ENCODE measurements at places on chromosomes 2 and 18.

DNA sequence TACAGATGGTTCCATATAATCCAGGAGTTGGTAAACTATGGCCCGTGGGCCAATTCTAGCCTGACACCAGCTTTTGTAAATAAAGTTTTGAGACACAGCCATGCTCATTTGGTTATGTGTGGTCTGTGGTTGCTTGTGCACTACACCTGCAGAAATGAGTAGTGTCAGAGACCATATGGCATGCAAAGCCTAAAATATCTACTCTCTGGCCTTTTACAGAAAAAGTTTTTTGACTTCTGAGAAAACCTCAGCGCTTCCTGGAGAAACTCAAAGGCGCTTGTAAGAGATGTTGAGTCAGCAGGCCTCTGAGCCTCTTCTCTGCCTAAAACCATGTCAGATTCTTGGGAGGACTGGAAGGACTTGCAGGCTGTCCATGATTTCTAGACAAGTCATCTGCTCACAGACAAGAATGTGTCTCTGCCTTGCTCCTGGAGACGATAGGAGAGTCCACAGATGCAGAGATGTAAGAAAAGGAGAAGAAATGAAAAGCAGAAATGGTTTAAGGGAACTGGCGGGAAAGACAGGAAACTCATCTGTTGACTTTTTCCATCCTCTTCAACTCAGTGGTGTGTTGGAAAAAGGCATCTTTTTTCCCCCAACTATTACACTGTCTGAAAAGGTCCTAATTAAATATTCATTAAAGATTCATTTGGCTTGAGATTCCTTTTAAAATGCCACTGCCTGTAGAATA is 5.2 kb downstream of the TTC39C start:
- DNase-seq, result no peak

GRCh38 chr2:100214265-100214971 is 72.0 kb upstream of the AFF3 start:
- DNase-seq, result no peak

DNA sequence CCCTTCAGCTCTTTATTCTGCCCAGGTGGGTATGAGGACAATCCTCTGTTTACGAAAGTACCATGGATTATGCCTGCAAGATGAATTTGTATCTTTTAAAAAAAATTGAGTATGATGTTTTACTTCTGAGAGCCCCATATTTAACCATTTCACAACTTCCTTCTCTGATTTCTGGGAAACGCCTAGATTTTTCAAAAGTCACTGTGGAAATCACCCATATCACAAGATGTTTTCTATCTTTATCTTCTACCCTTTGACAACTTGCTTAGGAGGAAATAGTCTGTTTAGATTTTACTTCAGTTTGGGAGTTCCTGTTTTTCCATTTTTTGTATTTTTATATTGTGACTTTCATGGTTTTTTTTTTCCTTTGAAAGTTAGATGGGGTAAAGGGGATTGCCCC is 53.0 kb downstream of the ICOS start:
- no peak for DNase-seq

GRCh38 chr2:5140347-5140746 is 551.8 kb upstream of the SOX11 start:
- DNase-seq, result no peak

DNA sequence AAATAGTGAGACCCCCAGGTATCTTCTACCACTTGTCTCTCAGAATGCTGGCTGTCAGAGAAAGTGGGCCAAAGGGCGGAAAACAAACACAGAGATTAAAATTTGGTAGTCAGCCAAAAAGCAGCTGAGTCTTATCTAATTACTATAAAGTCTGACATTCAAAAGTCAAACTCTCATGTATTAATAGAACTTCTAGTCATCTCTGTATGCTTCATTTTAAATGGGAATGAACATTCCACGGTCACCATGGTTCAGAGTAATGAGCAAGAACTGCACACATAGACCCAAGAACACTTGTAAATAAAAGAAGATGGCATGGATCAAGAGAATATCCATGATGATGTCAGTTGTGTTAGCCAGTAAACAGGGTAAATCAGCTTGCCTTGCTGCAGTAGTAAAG is 1267.0 kb upstream of the CHAC2 start:
- DNase-seq, result no peak

GRCh38 chr2:130874512-130874911 is 37.8 kb downstream of the ARHGEF4 start:
- no peak for DNase-seq

DNA sequence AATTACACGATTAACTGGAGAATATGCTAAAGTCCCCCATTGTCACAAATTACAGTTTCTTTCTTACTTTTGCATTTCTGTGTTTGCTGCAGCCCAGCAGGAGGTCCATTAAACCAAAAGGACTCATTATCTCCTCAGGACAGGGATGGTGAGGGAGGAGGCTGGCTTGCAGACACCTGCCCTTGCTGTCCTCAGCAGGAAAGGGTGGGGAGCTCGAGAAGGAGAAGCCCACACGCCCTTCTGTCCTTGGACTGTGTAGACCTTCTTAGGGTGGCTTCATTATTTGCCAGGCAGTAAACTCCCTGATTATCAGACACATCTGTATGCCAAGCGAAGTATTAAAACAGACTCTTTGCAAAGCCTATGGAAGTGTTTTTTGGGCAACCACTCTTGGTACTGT is 196.0 kb downstream of the LDLRAD4 start:
- no peak for DNase-seq

DNA sequence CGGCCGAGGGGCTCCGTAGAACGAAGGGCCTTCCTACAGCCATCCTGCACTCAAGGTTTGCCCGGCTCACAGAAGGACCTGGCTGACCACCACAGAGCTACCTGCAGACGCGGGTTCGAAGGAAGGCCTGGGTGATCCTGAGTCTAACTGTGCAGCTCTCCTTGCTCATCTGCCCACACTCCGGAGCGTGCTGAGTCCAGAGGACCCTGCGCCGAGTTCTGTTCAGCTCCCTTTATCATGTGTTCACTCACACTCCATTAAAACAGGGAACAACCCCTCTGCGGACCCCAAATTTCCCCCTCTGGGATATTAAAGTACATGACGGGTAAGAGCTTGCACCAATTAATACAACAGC is 138.3 kb downstream of the PXDN start:
- DNase-seq, result no peak

DNA sequence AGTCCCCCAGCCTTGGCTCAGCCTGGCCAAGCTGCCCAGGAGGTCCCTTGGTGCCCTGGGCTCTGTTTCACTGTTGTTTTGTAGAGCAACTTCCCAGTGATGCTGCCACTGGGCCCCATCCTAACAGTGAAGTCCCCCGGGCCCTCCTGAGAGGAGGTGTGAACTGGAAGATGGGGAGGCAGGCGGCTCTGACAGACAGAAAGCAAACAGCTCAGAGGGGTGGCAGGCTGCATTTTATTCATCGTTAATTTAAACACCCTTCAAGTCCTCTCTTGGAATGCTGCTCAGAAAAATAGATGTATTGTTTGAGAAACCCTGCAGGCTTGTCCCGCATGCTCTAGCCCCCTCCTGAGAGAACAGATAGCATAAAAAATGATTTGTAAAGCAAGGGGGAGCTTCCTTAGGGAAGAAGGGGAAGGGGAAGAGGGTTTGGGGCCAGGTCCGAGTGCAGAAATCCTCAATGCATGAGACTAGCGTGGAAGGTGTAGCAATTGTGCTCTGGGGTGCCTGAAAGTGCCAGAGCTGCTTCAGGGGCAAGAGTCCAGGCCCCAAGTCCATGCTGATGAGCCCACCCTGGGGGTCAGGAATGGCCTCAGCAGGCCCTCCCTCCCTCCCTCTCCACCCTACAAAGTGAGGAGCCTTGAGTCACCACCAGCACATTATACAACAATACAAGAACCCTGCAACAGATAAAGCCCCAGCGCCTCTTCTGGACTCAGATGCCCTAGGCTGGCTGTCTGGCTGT is 113.6 kb downstream of the MSH2 start:
- no peak for DNase-seq

- DNase-seq, result no peak
These were observed 95.7 kb downstream of the EFEMP1 start for GRCh38 chr2:55827855-55828254.

DNA sequence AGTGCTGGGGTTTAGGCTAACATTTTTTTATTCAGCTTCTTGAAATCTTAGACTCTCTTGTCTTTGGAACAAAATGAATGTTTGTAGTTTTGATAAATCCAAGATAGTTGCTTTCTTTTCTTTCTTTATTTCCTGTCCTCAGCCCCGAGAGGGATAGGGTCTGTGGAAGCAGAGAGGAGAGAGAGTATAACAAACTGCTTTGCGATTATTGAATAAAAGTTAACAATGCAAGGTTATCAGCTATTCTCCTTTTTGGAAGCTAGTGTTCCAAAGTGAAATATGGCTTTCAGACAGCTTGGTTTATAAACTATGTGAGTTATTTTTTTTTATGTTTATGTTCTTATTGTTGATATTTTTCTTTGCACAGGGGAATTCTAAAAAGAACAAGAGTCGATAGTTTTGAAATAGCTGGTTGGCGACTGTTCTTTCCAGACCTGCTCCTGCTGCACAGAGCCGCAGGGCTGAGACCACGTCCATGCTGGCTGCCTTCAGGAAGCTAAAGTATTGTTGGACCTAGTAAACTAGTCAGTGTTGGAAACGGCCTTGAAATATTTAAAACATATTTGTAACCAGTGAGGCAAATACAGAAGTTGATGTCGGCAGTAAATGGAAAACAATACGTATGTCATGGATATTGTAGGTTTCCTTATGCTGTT is 15.5 kb upstream of the STON1 start:
- DNase-seq, result no peak

GRCh38 chr2:18899725-18900124 is 310.4 kb upstream of the NT5C1B start:
- DNase-seq, result no peak

DNA sequence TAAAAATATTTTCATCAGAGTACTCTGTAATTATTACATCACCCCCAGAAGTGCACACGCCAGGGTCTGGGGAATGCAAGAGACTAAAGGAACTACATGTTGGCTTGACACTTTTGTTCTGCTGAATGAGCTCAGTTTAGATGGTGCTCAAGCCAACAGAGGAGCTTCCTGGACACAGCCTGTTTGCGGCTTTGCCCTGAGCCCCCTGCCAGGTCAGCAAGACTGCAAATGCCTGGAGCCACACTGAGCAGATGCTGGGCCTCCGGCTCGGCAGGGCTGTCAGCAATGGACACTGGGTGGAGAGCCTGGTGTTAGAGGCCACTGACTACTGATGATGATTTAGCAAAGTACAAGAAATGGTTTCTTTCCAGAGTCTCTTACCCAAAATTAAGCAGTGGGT is 31.9 kb downstream of the PTPN18 start:
- DNase-seq, result no peak

GRCh38 chr2:169090133-169090820 is 20.9 kb downstream of the DHRS9 start:
- DNase-seq, result no peak

GRCh38 chr2:201257956-201258665 is 2.2 kb upstream of the CASP8 start:
- DNase-seq, result peak; percentile 90

GRCh38 chr2:189142893-189143759 is 36.4 kb downstream of the COL5A2 start:
- peak; percentile 48 for DNase-seq

GRCh38 chr2:15745907-15746702 is 154.4 kb downstream of the DDX1 start:
- no peak for DNase-seq

DNA sequence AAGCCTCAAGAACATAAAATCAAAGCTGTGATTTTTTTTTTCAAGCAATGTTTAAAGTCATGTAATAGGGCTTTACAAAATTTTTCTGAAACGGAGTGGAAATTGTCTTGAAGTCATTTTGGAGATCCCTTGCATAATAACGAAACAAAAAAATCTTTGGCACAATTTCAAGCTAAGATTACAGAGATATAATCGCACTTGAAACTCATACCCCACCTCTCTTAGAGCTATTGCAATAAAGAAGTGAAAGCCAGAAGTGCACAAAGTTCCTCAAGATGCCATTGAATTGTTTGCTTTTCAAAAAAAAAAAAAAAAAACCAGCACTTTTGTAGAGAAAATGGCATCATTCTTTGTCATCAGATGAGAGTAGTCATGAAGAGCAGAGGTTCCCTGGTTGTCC is 152.3 kb downstream of the PAX3 start:
- no peak for DNase-seq

DNA sequence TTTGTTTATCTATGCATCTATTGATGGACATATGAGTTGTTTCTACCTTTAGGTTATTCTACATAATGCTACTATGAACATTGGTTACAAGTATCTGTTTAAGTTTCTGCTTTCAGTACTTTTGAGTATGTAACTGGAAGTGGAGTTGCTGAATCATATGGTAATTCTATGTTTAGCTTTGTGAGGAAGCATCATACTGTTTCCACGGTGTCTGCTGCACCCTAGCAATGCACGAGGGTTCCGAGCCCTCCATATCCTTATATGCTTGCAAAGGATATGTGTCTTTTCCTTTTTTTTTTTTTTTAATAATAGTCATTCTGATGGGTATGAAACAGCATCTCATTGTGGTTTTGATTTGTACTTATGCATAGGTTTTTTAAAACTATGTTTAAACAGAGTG is 83.7 kb downstream of the FMNL2 start:
- no peak for DNase-seq

- no peak for DNase-seq
These were observed 71.6 kb downstream of the SDC1 start for GRCh38 chr2:20153131-20153851.

DNA sequence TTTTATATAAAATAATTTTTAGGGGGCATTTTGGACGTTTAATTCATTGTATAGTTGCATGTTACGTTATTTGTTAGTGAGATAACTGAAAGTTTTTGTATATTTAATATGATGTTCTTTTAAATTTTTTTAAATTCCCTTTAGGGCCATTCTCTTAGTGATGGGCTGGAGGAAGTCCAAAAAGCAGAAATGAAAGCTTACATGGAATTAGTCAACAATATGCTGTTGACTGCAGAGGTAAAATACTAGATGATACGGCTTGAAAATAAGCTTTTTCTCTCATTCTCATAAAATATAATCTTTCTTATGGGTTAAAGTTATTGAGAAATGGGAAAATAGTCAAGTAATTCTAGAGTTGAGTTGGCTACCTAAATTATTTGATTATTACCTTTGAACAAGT is 58.9 kb downstream of the MTX2 start:
- DNase-seq, result no peak

Measured in colonic mucosa (tissue), 4 donors.